ENCODE measurements at places on chromosomes 6 and 20.

- no peak for DNase-seq
Measured at GRCh38 chr6:18431581-18431980, 44.4 kb downstream of the RNF144B start.

DNA sequence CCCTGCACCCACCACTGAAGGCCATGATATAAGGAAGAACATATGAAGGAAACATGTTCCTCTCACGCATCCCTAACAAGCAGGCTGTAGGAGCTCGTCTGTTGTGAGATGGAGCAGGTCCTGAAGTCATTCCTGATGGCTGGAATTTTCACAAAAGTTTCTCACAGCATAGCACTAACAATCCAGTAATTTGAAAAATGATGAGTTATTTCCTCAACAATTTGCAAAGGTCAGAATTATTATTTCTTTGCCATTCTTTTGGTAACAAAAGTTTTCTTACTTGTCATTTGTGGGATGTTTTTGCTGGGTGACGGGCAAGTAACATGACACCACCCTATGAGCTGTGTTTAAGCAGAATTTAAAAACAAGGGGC is 27.6 kb upstream of the FRMD1 start:
- no peak for DNase-seq

DNA sequence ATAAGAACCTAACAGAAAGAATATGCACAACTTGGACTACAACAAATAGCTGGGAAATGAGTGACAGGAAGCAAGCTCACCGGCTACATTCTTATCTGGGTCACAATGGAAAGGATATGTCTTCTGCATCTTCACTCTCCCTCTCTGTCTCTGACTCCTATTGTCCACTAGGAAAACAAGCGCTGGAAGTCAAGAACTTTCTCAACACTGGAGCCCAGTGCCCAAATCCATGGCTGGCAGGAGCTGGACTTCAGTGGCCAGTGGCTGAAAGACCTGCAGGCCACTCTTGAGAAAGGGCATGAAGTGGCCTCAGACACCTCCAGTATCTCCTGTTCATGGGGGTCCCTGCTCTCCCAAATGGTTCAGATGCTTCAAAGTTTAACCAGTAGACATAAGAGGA is 62.0 kb downstream of the FAM50B start:
- DNase-seq, result no peak

- no peak for DNase-seq
Measured at GRCh38 chr6:32868257-32868788, 14.3 kb downstream of the PSMB9 start.

DNA sequence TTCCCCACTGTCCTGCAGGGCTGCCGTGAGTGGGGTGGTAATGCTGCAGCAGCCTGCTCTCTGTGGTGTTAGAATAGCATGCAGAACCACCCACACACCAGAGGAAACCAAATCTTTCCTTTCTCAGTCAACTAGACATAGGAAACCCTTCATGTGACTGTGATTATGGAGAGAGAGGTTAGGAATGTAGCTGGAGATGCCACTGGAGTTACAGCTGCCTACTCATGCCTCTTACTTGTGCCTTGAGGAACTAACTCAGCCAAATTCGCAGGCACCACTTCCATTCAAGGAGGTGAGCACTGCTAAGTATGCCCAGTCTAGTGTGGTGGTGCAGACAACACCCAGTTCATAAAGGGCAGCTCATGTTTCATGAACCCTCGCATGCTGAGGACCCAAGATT is 27.4 kb downstream of the MUC22 start:
- no peak for DNase-seq

- no peak for DNase-seq
Measured at GRCh38 chr20:56400001-56400640, 7.7 kb downstream of the CSTF1 start.

GRCh38 chr6:169397684-169398083 is 144.0 kb upstream of the THBS2 start:
- no peak for DNase-seq

GRCh38 chr6:5058254-5058653 is 26.9 kb upstream of the PPP1R3G start:
- no peak for DNase-seq

- no peak for DNase-seq
Measured at GRCh38 chr20:51586005-51586440, 43.5 kb upstream of the NFATC2 start.

DNA sequence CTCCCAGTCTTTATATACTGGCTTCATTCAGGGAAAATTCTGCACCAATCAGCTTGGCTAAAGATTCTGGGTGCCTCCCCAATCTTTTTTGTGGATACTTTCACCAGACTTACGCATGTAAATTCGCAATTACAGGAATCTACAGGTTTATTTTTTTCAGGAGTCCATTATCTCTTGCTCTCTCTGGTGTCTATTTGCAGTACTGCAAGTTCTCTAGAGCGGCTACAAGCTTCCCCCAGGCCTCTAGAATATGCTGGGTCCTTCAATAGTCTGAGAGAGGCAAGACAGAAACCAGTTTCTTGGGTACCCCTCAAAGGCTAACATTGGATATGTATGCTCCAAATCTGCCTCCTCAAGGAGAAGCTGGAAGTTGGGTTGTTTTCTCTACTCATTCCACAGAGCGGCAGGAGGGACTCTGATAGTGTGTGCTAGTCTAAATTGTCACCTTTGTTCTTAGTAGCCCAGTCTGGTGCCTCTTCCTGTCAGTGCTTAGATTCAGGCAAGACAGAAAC is 58.5 kb downstream of the SUN5 start:
- DNase-seq, result no peak

DNA sequence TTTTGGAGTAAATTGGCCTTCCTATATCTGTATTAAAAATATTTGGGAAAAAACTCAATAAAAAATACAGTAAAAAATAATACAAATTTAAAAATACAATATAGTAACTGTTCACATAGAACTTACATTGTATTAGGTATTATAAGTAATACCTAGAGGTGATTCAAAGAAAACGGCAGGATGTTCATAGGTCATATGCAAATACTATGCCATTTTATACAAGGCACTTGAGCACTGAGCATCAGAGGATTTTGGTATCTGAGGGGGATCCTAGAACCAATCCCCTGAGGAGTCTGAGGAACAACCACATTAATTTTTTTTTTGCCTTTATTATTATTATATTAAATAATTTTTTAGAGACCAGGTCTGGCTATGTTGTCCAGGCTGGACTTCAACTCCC is 41.7 kb downstream of the RNGTT start:
- DNase-seq, result no peak

DNA sequence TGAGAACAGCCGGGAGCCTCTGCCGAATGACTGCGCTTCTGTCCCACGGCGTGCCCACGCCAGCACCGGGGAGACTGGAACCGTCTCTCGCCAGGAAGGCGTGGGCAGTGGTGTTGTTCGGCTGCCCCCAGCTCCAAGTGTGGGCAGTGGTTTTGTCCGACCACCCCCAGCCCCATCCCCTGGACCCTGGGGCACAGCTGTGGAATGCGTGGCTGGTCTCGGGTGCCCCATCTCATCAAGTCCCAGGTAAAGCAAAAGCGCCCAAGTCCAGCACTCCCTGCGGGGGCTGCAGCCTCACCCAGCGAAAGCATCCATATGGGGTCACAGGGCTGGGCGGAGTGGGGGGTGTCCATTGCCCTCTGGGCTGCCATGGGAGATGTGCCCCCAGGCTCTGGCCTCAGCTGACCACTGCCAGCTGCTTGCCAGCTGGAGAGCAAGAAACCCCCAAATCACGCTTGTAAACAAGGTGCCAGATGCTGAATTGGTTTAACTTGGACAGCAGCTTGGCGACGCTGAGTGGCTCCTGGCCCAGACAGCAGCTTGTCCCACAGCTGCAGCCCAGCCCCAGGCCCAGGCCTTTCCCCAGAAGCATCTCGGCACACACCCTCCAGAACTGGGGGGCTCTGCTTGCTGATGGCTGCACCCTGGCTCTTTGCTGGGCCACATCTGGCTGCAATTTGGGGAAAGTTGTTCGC is 4.5 kb downstream of the CABLES2 start:
- DNase-seq, result no peak

DNA sequence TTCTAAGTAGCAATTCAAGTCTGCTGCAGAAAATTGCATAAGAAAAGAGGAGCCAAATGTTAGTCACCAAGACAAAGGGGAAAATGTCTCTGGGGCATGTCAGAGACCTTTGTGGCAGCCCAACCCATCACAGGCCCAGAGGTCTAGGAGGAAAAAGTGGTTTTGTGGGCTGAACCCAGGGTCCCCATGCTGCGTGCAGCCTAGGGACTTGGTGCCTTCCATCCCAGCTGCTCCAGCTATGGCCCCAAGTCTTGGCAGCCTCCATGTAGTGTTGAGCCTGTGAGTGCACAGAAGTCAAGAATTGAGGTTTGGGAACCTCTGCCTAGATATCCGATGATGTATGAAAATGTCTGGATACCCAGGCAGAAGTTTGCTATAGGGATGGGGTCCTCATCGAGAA is 181.1 kb downstream of the ASCC3 start:
- DNase-seq, result no peak

DNA sequence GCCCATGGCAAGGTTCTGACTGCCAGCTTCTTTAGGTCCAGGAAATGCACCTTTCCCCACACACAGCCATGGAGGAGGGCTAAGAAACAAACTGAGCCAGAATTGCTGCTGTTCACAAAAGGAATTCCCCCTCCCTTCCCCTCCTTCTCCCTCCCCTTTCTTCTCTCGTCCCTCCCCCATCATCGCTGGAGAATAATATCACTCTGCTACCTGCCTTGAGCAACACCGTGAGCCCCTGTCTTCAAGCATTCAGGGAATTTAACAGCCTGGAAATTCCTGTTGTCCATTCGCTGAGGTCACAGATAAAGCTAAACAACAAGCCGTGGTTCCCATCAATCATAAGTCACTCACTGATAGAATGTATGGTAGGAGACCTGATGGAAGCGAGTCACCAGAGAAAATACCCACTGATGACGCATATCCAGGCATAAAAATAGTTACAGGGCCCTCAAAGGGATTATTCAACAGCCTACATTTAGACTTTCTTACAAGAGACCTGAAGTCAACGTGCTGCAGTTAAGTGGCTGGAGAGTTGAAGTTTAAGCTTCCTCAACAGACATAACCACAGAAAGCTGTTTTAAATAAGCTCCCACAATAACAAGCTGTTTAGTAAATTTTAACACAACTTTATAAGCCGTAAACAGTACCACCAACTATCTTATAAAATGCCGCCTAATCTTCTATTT is 59.7 kb downstream of the HIVEP2 start:
- DNase-seq, result no peak

DNA sequence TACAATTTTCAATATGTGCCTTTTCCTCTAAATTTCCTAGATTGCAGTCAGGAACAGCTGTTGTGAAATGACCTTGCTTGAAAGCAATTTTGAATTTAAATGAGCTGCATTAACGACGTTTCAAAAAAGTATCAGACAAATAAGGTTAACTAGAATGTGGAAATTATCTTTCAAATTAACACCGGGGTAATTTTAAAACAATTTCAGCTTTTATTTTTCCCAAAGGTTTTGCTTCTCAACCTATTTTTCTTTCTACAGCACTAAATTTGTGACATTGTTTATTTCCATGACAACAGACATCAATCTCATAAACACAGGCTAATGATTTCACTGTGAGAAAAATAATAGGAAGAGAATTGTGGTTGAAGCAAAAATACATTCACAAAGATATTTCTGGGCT is 38.5 kb downstream of the COL12A1 start:
- no peak for DNase-seq

DNA sequence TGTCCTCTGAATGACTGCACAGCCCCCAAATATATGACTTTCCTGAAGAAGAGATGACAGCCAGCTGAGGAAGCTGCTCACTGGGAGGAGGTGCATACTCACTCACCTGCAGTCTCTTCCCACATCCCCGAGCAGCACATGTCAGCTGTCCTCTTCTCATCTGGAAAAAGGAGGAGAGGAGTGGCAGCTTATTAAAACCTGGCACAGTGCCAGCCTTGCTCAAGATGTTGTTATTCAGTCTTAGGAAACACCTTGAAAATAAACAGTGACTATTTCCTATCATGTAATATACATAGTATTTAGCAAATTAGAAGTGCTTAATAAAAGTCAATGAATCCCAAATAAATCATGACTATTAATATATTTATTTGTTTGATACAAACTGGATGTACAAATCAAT is 232.9 kb downstream of the EPM2A start:
- no peak for DNase-seq

- DNase-seq, result no peak
Measured at GRCh38 chr20:46027245-46027853, 1.7 kb upstream of the SLC12A5 start.

DNA sequence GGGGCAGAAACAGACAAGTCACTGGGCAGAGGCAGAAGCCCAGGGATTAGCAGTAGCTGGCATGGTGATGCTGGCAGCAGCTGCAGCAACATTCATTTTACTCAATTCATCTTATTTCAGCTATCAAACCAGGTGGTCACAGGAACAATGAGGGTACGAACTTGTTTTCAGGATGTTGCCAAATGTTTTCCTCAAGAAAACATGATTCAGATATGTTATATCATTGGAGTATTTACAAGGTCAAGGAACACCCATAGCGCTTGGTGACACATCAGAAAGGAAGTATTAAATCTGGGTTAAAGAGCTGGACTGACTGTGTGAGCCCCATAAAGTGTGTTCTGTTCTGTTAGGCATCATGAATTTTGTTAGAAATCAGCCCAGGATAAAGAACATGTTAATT is 456.9 kb upstream of the ID4 start:
- DNase-seq, result no peak

DNA sequence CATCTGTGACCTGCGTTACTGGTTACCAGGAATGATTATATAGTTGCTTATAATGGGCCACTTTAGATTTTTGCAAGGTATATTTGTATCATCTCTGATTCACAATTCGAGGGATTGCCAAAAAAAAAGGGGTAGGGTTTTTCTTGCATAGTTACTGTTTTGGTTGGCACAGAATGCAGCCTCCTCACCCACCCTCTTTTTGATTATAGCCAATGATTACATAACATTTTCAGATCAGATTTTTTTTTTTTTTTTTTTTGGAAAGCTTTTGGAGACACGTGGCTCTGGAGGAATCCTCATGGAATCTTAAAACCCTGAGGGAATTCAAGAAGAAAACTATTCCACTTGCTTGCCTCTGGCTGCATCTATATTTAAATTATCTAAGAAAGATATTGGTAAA is 53.7 kb downstream of the UST start:
- DNase-seq, result no peak

- DNase-seq, result no peak
Measured at GRCh38 chr20:44211177-44212039, 837 bp upstream of the OSER1 start.

Measured in NCI-H2081 treated with DMSO at 0.1 percent for 48 hours (cell line).